NT2/D1 (cell line): ENCODE measurements at places on chromosomes 5 and 9.

GRCh38 chr9:33117306-33117705 lies 40.8 kb upstream of the SMU1 start:
- DNase-seq, result no peak

GRCh38 chr9:14956208-14956607 lies 46.0 kb upstream of the FREM1 start:
- DNase-seq, result no peak

- peak; percentile 40 for DNase-seq
Measured at GRCh38 chr5:141182248-141182647, at the start of gene PCDHB16. Gene PCDHB16 (plus strand): TSS chr5:141182387. CDS start chr5:141182560, 173 bp downstream.

- no peak for DNase-seq
Measured at GRCh38 chr5:126115059-126115629, 308.1 kb upstream of the GRAMD2B start.

DNA sequence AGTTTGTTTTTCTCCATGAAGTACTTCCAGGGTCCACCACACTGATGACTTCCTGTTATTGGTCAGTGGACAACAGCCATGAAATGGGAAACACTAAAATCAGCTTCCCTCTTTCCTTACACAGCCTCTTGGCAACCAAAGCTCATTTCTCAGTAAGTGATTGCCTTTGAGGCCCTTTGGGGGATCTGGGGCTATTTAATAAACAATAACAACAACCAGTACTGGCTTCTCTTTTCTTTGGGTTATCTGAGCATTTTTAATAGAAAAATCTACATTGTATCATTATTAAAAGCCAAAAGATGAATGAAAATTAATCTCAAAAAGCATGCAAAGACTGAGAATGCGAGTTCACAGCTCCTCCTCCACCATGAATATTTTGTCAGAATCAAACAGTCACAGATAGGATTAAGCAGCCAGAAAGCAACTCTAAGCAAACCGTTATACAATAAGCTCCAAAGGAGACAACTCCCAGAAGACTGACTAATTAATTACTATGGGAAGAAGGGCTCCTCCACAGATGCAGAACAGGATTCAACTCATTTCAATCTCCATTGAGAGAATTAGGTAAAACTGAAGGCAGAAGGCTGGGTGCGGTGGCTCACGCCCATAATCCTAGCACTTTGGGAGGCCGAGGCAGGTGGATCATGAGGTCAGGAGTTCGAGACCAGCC lies 68.3 kb downstream of the SERINC5 start:
- no peak for DNase-seq

GRCh38 chr5:149341876-149342275 lies 3.4 kb upstream of the GRPEL2 start:
- DNase-seq, result no peak

DNA sequence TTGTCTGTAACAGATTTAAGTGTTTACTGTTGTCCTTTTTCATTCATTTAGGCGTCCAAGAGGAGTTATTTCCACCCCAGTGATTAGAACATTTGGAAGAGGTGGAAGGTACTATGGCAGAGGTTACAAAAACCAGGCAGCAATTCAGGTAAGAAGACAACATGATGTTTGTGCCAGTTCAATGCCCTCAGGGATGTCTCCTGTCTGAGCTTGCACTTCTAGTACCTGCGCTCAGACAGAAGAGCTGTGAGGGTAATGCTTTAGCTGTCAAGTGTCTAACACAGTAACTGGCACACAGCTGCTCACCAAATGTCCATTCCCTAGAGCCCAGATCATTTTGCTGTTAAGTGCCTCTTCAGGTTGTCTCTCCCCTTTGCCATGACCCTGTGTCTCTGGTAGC lies 14.2 kb upstream of the PHF2 start:
- no peak for DNase-seq

DNA sequence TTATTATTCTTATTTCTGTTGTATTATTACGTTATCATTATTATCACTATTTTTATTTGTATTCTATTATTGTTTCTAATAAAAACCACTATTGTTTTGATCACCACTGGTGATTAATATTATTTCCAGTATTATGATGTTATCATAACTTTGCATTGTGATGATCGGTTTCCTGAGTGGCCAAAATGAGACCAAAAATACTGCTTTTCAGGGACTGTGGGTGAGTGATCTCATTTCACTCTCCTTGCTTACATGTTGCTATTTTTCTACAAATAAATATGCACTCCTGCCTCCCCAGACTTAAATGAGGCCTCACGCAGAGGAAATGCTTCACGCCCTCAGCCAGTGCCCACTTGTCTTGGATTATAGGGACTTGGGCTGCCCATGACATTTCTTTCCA lies 78.4 kb downstream of the LRSAM1 start:
- no peak for DNase-seq

DNA sequence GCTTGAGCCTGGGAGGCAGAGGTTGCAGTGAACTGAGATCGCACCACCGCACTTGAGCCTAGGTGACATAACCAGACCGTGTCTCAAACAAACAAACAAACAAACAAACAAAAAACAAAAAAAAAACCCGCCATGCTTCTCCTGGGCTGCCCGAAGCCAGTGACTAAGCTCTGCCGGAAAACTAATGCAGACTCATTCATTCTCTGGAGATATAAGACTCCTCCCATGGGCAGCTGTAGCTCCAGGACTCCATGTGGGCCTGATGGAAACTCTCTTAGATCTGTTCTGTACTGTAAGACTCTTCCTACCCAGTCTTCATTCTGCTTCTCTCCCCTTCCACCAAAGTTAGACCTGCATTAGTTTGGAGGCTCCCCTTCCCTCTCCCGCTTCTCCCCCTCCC lies 11.1 kb downstream of the GLDC start:
- DNase-seq, result no peak

DNA sequence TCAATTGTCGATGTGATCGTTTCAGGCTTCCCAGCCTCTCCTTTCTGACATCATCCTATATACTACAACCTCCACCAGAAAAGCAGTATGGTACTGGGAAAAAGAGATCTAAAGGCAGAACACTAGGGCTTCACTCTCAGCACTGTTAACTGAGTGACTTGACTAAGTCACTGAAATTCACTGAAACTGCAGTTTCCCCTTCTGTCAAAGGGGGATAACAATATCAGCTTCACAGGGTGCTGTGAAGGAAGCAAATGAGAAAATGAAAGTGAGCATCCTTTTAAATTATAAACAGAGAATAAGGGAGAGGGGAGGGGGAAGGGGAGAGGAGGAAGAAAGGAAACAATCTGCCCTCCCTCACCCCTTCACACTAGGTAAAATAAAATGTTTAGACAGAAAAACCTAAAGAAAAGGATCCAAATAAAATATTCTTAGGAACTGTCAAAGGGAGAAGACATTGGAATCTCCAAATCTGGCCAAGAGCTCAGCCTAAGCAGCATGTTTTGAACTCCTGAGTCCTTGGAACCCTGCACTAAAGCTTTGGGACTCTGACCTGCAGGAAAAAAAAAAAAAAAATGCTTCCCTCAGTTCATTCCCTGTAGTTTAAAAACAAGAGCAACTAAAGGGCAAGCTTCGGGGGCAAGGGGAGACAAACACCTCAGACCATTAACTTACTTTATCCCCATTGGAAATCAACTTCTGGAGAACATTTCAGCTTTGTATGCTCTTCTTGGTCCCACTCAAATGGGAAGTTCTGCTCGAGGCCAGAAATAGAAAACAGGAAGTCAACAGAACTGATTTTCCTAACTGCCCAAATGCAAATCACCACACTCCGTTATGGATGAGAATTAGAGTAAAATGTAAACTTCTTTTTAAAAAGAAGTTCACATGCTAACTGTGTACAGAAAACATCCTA lies 178.3 kb downstream of the DEPDC1B start:
- no peak for DNase-seq

DNA sequence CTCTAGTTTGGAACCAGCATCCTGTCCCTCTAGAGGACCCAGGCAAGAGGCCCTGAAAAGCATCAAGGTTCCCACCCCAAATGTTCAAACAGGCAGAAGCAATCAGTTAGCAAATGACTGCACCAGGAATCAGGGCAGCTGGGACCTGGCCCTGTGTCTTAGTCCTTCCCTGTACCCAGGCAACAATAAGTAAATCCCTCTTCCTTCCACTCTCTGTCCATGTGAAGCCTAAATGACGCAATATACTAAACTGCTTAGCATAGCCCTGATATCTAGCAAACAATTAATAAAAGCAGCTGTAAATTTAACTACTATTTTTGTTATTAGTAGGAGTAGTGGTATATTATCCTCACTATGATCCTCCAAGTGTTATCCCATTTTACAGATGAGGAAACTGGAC lies 13.2 kb upstream of the ADRA1B start:
- DNase-seq, result no peak

DNA sequence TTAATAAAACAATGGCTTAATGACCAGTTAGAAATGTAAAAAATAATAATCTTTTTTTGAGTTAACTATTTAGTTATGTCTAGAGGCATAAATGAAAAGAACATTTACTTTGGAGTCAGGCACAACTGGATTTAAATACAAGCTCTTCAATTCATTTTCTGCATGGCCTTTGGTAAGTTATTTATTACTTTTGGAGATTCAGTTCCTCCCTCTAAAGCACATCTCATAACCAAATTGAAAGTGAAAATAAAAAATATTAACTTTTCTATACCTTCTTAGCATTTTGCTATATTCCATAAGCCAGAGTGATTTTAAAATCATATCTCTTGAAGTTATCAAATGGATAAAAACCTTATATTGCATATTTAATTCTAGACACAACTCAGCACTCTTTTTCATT lies 434.9 kb upstream of the SMARCA2 start:
- no peak for DNase-seq
